Astrocyte of the cerebellum (primary cell): ENCODE measurements at places on chromosomes 5 and 9.

- no peak for DNase-seq
These were observed 4.9 kb downstream of the MRPL22 start for GRCh38 chr5:154945695-154946301.

DNA sequence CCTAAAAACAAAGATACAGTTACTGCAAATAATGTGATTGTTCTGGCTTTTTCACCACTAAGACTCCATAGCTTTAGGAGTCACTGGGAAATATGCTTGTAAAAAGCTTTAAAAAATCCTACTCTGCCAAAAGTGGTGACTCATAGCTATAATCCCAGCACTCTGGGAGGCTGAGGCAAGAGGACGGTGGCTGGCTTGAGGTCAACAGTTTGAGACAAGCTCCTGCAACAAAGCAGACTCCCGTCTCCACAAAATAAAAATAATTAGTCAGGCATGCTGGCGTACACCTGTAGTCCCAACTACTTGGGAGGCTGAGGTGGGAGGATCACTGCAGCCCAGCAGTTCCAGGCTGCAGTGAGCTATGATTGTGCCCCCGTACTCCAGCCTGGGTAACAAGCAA is 406.4 kb downstream of the HTR1A start:
- no peak for DNase-seq

GRCh38 chr9:98359569-98359968 is 104.1 kb upstream of the TBC1D2 start:
- no peak for DNase-seq

- DNase-seq: peak; percentile 13
These were observed 23.4 kb upstream of the GPX8 start for GRCh38 chr5:55136521-55136920.

DNA sequence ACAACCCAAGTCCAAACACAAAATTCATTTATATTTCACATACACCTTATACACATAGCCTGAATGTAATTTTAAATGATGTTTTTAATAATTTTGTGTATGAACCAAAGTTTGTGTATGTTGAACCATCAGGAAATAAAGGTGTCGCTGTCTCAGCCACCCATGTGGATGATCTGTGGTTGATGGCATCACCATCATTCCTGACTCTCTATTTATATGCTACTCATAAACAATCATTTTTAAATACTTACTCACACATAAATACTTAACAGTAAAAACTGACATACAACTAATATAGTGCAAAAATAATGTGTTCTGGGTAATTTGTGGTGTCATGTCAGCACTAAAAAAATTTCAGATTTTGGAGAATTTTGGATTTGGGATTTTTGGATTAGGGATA is 38.4 kb downstream of the SMC5 start:
- DNase-seq: no peak

DNA sequence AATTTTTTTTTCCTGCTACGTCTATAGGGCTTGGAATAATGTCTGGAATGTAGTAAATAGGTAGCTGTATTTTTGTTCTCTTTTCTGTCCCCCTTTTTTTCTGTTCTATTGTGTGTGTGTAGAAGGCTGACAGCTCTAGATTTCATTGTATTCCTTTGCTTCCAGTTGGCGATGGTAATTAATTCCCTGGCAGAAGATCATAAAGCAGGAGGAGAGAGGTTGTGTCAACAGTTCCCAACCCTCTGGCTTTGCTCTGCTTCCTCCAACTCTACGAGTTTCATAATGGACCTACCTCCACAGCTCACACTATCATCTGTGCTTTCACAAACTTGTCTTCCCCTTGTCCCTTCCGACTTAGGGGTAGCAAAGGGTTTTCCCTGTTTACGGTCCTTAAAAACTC is 117.9 kb upstream of the CDH18 start:
- no peak for DNase-seq

DNA sequence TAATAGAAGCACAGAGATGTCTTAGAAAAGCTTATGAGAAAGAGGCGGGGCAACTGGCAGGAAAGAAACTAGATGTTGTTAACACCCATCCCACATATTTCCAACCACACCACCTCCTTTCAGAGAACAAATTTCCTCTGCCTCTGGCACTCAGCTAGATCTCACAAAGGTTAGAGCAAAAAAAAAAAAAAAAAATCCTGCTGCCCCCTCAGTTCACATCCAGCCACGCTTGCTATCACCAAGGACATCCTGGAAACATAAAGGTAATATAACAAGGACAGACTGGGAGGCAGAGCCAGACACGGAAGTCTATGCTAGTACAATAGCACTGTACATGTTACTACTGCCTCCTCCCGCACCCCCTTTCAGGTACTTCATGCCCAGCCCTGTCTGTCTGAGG is 238.0 kb upstream of the PTGER4 start:
- no peak for DNase-seq

GRCh38 chr9:87678650-87679355 is 47.1 kb upstream of the CTSL start:
- peak; percentile 69 for DNase-seq

DNA sequence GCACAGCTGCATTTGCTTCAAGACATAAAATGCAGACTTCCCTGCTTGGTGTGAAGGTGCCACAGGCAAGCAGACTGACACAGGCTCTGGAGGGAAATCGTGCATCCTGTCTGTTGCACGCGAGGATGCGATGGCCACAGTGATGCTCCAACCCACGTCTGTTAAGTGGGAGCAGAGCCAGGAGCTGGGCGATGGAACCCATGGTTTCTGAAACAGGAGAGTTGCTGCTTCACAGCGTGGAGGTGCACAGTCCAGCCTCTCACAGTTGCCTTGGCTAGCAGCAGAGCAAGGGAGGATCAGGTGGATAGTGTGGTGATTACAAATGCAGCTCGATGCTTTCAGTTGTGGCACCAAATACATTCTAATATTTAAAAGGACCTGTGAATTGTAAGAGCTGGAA is 108.8 kb downstream of the TENT4A start:
- no peak for DNase-seq

GRCh38 chr5:78569441-78569840 is 79.1 kb downstream of the LHFPL2 start:
- DNase-seq: peak; percentile 83

DNA sequence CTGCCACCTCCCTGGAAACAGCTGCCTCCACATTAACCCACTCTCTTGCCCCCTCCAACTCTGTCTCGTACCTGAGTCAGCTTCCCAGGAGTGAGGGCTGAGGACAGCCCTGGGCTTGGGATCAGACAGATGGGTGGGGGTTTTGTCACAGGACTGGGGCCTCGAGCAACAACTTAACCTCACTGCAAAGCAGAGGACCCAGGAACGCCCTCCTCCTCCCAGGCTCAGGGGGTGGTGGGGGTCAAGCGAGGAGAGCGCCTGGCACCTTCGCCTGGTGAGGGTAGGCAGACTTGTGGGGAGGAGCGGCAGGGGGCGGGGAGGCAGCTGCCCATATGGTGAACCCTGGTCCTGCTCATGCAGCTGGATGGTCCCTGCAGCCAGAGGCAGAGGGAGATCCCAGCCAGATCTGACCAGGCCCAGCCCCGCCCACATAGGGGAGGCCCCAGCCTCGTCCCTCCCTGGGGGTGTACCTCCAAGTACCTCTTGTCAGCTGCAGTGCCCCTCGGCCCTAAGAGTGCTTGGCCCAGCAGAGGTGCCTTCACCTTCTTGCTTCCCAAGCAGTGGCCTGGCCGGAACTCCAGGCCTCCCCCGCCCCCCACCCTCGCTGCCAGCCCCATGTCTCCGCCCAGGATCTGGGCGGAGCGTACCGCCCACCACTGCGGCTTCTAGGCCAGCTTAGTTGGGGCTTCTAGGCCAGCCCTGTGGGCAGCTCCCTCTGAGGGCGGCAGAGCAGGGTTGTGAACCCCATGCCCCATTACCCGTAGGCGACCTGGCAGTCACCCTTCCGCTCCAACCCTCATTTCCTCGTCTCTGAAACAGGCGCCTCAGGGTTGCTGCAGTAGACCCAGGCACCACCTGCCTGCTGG is at the start of gene SARDH:
Gene SARDH (minus strand): TSS at position 579 of the 866 bp plus-strand sequence. CDS start 4,179 bp downstream, outside the sequence.
- no peak for DNase-seq
